ENCODE measurements at places on chromosomes 6 and 20.

GRCh38 chr20:19363476-19363875 lies 151.0 kb downstream of the SLC24A3 start:
- no peak for DNase-seq

DNA sequence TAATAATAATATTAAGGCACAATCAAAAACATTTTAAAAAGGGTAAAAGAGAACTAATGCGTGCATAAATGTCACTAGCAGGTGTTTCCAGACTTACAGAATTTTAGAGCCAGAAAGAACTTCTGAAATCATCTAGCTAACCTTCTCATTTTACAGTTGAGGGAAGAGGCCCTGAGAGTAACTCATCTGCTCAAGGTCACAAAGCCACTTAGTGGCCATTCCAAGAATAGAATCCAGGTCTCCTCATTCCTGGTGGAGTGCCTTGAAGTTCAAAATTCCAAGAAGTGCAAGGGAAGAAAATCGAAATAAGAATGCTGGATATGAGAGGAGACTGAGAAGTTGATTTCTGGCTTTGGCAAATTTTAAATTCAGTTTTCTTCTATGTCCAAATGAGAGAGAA lies 3.2 kb upstream of the KIAA0408 start:
- no peak for DNase-seq

- DNase-seq, result no peak
Observed at GRCh38 chr20:1934156-1934555, 38.9 kb downstream of the SIRPA start.

DNA sequence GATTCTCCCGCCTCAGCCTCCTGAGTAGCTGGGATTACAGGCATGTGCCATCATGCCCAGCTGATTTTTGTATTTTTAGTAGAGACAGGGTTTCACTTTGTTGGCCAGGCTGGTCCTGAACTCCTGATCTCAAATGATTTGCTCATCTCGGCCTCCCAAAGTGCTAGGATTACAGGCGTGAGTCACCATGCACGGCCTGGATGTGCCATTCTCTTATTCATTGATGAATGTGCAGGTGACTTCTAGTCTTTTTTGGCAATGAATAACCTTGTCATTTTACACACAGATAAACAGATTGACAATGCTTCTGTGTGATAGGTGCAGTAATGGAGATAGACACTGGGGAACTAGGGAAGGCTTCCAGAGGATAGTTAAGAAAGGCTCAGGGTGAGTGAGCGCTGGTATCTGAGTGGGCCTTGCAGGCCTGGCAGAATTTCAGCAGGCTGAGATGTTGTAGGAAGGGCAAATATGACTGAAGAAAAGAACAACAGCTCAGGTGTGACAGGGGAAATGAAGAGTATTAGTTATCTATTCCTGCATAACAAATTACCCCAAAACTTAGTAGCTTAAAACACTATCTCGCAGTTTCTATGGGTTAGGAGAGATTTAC lies 23.3 kb downstream of the PPARD start:
- DNase-seq, result no peak

DNA sequence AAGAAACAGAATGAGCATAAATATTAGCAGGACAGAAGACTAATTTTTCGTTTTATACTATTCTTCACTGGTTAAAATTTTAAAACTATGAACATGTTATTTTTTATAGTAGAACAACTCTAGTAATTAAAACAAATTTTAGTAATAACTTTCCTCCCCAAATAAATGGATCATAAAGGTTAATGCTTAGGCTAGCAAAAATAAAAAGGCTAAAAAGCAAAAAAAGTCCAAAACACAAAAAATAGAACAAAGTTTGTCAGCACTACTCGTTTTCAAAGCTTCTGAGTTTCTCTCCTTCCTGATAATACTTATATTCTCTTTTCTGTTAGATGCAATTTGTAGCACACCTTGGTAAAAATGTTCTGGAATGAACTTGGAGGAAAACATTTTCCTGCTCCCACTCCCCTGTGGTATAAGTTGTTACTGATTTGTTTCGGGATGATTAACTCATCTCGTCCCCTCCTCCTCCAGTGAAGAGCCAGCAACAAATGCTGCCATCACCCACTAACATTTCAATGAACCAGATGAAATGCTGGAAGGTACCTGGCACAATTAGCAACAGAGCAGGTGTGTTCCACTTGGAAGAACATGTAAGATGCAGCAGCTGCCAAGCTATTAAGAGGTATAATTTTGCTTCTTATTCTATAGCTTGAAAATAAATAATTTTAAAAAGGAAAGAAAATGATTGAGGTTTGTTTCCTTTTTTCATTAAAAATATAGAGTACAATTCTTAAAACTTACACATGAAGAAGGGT lies 130.5 kb downstream of the MYB start:
- no peak for DNase-seq

All from CD4-positive, alpha-beta T cell treated with Interleukin-15 for 4 hours (primary cell).